ENCODE measurements at places on chromosomes 2 and 18.

DNA sequence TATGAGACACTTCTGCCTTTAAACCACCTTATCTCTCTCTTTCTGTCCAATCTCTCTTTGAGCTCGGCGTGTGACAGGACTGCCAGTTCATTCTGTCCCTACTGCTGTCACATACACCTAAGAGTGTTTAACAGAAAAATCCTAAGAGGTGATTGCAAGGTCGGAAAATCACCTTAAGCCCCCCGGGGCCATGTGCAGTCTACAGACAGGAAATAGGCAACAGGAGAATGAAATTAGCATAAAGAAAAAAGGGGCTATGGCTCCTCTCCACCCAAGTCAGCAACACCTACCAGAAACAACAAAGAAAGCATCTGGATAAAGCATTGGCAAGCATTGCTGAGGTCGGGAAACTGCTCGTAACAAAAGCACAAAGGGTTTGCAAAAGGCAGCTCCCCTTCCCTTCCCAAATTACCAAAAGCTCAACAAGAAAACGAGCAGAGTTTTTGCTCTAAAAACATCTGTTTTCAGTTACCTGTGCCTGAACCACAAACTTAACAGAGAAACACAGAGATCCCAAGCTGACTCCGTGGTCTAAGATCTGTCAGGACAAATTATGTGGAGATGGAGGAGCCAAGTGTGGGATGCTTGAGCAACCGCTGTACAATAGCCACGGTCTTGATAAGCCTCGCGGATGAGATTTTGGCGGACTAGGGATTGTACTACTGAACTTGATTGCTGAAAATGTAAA, 30.4 kb downstream of the ANKRD44 start:
- no peak for DNase-seq

GRCh38 chr18:3605486-3605952, 155.5 kb downstream of the TGIF1 start:
- DNase-seq, result no peak

- no peak for DNase-seq
Measured at GRCh38 chr2:46722142-46722541, 193.5 kb downstream of the MCFD2 start.

DNA sequence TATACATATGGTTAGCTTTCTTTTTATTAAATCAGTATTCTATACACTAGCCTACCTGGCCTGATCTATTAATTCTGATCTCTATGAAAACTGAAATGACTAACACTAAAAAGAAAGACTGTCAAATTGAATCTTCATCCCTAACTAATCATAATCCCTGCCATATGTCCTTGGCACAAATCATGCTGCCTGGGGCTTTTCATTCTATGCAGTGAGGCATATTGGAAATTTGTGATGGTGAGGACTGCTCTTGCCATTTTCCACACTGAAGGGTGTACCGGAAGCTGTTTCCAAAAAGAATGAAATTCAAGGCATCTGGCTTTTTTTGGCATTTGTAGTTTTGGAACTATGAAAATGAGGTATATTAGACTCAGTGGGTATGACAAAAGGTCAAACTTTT, 39.7 kb downstream of the RAPGEF4 start:
- no peak for DNase-seq

- no peak for DNase-seq
Measured at GRCh38 chr2:191043438-191043837, 29.5 kb upstream of the STAT1 start.

- DNase-seq, result peak; percentile 97
Measured at GRCh38 chr18:267688-268552, at the start of gene THOC1. Gene THOC1 (minus strand): TSS chr18:268047. CDS start chr18:268019, 28 bp downstream.

GRCh38 chr2:48070415-48070814, 164.1 kb upstream of the FBXO11 start:
- DNase-seq, result no peak

DNA sequence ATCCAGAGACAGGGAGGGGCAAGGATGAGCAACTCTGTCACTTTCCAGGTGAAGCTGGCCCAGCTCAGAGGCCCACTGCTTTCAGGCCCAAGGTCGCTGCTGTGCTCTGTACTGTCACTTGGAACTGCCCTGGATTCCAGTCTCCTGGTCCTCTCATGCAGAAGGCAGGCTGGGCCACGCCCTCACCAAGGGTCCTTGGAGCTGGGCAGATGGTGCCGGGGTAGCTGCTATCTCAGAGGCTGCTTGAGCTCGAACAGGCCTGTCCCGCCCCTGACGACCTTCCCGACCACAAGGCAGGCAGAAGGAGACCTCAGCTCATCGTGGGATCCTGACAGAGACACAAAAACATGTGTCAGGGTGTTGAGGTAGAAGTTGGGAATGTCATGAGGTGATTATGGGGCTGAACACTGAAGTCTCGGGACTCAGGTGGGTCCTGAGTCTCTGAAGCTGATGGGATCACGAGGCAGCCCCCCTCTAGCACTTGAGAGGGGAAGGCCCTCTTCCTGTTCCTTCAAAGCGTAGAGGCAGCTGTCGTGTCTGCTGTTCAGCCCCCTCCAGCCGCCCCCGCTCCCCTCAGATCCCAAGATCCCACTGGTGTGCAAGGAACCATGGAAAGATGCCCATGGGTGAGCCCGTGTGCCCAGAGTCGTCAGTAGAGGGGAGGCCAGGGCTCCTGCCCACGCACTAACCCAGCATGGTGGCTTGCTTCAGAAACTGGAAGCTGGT, 78.3 kb downstream of the POLR1A start:
- no peak for DNase-seq

DNA sequence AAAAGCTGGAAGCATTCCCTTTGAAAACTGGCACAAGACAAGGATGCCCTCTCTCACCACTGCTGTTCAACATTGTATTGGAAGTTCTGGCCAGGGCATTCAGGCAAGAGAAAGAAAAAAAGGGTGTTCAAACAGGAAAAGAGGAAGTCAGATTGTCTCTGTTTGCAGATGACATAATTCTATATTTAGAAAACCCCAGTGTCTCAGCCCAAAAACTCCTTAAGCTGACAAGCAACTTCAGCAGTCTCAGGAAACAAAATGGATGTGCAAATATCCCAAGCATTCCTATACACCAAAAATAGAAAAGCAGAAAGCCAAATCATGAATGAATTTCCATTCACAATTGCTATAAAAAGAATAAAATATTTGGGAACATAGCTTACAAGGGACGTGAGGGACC, 11.1 kb downstream of the SLC8A1 start:
- DNase-seq, result no peak

GRCh38 chr2:196046123-196046917, 22.3 kb downstream of the DNAH7 start:
- no peak for DNase-seq

- no peak for DNase-seq
Measured at GRCh38 chr2:29480426-29480825, 365.2 kb downstream of the CLIP4 start.

DNA sequence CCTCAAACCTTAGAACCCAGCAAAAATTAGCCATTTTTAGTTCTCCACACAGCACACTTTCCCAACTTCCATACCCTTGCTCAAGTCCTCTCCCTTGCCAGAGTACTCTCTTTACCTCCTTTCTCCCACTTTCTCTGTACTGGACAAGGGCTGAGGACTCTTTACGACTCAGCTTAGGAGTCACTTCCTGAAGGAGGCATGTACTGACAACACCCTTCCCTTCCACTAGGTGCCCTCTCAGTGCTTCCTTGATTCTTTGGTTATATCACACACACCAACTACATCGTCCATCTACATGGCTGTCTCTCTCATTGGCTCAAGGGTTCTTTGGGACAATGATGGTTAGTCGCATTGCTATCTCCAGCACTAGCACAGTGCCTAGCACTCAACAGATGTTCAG, 5.2 kb upstream of the C18orf63 start:
- DNase-seq, result no peak

DNA sequence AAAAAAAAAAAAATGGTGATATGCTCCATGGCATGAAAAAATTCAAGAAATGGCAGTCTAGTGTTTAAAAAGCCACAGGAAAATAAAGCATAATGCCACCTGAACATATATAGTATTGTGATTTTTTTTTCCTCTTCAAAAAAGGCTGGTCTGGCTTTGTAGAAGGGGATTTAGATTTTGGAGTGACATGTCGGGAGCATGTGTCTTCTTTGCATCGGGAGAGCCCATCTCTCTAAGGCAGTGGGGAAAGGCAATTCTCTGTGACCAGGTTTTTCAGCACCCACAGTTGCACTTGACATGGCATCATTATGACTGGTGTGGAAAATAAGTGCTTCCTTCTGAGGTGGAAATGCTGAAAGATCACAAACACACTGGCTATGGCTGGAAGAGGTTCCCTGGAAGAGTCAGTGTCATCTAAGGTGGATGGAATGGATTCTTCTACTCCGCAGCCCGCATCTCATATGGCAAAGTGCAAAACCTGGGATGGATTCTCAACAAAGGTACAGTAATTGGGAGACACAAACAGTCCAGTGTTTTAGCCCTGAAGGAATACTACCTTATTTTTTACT, 172.5 kb downstream of the AGAP1 start:
- DNase-seq, result no peak

GRCh38 chr2:205763708-205764211, 81.5 kb downstream of the NRP2 start:
- peak; percentile 54 for DNase-seq

DNA sequence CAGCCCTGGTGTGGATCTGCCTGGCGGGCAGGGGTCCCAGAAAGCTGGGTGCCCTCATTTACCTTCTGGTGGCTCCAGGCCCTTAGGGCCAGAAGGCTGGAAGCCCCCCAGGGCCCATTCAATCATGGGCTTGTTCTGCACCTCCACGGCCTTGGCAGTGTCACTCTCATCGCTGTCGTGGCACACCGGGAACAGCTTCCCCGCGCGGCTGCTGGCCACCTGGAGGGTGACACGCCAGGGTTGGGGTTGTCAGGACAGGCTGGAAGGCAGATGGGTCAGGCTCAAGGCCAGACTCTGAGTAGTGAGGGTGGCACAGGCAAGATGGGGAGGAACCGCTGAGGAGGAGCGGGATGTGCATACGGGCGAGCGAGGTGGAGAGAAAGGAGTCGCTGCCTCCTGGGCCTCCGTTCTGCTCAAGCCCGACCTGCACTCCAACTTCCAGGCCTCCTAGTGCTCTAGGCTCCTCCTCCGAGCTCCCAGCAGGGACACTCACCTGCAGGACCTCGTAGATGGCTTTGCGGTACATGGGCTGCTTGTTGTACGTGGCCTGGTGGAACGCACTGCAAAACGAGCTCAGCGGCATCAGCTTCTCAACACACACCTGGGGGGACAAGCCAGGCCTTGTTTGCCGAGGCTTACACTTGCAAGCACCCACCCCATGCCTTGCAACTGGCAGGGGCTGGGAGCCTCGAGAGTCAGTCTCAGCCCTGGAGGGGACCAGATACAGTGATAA, 78.3 kb upstream of the POMC start:
- DNase-seq, result no peak

- no peak for DNase-seq
Measured at GRCh38 chr18:55300421-55300935, 287.5 kb downstream of the TCF4 start.

GRCh38 chr2:239143858-239144712, 256.7 kb downstream of the HDAC4 start:
- peak; percentile 17 for DNase-seq

GRCh38 chr18:79245517-79246001, 150.2 kb upstream of the NFATC1 start:
- no peak for DNase-seq

DNA sequence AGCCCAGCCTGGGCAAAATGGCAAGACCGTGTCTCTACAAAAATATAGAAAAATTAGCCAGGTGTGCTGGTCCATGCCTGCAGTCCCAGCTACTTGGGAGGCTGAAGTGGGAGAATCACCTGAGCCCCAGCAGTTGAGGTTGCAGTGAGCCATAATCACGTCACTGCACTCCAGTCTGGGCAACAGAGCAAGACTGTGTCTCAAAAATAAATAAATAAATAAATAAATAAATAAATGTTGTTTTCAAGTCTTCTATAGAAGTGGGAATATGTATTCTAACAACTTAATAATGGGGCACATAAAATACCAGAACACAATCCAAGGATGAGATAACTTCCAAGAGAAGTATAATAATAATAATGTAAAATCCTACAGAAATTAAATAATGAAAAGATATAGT, 23.9 kb downstream of the ATAD2B start:
- no peak for DNase-seq

GRCh38 chr2:219533930-219534661, 9.5 kb downstream of the CHPF start:
- no peak for DNase-seq

DNA sequence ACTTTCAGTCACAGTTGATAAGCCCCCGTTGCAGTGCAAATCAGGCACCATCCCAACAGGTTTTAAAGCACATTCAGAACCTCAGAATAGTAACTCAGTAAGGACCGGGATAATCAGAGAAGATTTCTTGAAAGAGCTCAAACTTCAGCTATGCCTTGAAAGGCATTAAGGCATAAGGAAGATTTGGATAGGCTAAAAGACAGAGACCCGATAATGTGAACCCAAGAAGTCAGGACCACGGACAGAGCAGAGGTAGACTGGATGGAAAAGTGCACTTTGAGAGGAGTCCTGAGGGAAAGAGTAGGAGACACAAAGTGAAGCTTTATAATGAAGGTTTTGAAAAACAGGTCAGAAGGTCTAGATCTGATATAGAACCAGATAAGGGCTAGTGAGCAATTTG, 36.9 kb upstream of the KLF7 start:
- peak; percentile 20 for DNase-seq

- no peak for DNase-seq
Measured at GRCh38 chr18:34913837-34914661, 127.2 kb upstream of the MAPRE2 start.

- no peak for DNase-seq
Measured at GRCh38 chr2:28435814-28436351, 43.2 kb downstream of the FOSL2 start.

DNA sequence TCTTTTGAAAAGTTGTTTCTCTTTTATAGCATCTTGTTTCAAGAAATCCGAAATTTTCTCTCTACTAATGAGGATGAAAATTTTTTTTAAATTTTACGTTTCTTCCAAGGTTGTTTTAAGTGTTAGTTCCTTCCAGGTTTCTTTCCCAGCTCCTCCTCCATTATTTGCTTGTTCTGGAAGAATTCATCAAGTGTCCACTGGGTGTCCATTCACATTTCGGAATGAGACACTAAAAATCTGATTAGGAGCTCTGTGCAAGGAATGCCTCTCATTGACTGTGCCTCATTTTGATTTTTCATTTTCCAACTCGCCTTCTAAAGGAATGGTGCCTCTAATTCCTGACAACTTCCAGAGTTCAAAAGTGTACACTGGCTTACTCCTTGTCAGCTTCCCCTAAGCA, 6.1 kb downstream of the SP100 start:
- DNase-seq, result no peak

DNA sequence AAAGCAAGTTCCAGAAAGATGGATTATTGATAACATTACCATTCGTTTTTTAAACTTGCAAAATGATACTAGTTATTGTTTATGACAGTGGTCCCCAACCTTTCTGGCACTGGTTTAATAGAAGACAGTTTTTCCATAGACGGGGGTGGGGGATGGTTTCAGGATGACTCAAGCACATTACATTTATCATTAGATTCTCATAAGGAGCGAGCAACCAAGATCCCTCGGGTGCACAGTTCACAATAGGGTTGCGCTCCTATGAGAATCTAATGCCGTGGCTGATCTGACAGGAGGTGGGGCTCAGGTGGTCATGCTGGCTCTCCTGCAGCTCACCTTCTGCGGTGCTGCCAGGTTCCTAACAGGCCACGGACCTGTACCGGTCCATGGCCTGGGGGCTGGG, 86.2 kb downstream of the BCL2 start:
- peak; percentile 44 for DNase-seq

Measured in activated naive CD8-positive, alpha-beta T cell treated with anti-CD3 and anti-CD28 coated beads, Interleukin-2, amount 50 U/mL, for 24 hours (primary cell).